Activated CD8-positive, alpha-beta memory T cell treated with anti-CD3 and anti-CD28 coated beads, Interleukin-2, amount 10 ng/mL, durations not matched to agents 7 days and 5 days (primary cell): ENCODE measurements at places on chromosomes 2 and 18.

DNA sequence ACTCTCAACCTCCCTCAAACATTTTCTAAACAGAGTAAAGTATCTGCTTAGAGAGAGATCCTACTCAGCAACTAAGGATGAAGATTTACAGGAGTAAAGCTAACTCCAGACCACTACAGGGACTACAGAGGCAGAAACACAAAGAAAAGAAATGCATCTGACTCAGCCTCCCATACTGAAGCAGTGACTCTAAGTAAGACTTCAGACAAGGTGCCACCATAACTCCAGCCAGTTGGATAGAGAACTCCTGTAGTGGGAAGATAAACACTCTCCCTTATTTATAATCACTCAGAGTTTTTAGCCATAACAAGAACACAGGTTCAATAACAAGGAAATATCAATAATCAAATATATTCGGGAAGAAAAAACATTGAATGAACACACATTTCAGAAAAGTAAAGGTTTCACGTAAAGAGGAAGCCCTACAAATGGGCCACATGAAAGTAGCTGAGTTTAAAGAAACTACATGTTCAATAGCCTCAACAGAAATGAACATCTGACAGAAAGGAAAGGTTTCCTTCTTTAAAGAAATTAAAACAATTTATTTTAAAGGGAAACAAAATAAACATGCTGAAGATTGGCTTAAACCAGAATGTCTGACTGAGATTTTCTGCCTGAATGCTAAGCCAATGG lies 519.9 kb downstream of the KCNJ3 start:
- no peak overlapping the region for H3K27ac ChIP-seq
- no peaks in the 10 kb centered on the region for H3K36me3 ChIP-seq
- DNase-seq = no peak
- H3K4me3 ChIP-seq = no peak overlapping the region
- H3K27me3 ChIP-seq = no peaks in the 10 kb centered on the region

GRCh38 chr2:176128172-176128981 lies 1.1 kb upstream of the HOXD8 start:
- H3K27me3 ChIP-seq = peaks cover 89% of the 10 kb centered on the region
- peak overlapping the region; percentile 39 for H3K4me3 ChIP-seq
- H3K36me3 ChIP-seq = peaks cover 4% of the 10 kb centered on the region
- peak overlapping the region; percentile 66 for H3K27ac ChIP-seq

- H3K36me3 ChIP-seq = no peaks in the 10 kb centered on the region
- no peaks in the 10 kb centered on the region for H3K4me1 ChIP-seq
- H3K27ac ChIP-seq = no peak overlapping the region
- H3K4me3 ChIP-seq = no peak overlapping the region
Observed at GRCh38 chr2:5064687-5065086, 627.5 kb upstream of the SOX11 start.

- no peak overlapping the region for H3K27ac ChIP-seq
- peaks cover 5% of the 10 kb centered on the region for H3K27me3 ChIP-seq
- H3K36me3 ChIP-seq = no peaks in the 10 kb centered on the region
- H3K4me1 ChIP-seq = no peaks in the 10 kb centered on the region
Observed at GRCh38 chr2:234680688-234681619, 184.1 kb upstream of the ARL4C start.

DNA sequence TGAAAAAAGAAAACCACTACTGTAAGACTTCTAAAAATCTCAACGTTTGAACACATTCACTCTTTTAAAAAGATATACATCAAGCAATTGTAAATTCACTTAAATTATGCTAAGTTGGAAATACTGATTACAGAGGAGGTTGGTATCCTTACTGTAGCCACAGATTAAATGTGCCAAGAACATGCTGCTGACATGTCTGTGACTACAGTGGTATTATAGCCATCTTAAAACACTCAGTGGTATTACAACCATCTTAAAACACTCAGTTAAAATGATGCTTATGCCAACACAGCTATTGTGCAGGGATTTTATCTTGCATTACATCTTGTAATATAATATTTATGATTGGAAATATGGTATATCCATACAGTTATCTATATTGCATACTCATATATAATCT lies 50.0 kb downstream of the TMEM131 start:
- no peak overlapping the region for H3K27ac ChIP-seq
- H3K36me3 ChIP-seq = peaks cover 20% of the 10 kb centered on the region
- H3K27me3 ChIP-seq = no peaks in the 10 kb centered on the region
- H3K4me1 ChIP-seq = no peaks in the 10 kb centered on the region
- no peak overlapping the region for H3K4me3 ChIP-seq
